ENCODE measurements at places on chromosomes 3 and 15. TPM values are rescaled to one million over a fixed set of nuclear protein-coding genes. Genes with fewer than 3 reads are reported as not detected.

DNA sequence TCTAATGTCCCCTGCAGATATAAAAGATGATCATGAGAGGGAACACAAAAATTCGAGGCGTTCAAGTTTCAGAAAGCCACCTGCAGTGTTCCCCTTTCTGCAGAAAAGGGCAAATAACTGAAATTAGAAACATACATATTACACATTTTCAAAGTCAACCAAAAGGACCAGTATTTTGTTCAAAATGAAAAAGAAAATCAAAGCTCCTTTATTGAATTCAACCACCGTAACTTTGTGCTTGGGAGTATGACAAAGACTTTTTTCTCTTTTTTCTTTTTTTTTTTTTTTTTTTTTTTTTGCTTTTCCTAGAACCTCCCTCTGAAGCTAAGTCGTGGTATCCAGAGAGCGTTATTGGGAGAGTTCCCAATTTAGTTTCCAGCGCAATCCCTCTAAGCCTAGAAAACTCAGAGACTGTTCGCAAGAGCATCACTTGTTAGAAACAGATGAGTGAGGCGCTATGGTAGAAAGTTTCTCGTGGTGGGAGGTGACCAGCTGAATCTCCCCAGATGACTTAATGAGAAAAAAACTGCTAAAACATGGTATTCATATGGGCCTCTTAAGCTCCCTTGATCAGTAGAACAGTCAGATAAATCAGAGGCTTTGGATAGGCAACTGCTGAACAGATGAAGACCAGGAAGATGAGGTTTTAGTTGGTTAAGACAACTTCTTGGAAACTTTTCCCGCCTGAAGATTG is 77.4 kb downstream of the MB21D2 start:
- no peak for DNase-seq

LMAN1L gene
- polyA plus RNA-seq = not detected

CAMK2N2 gene
- not detected for polyA plus RNA-seq

- no peak for DNase-seq
Observed at GRCh38 chr15:65603559-65603958, 7.4 kb downstream of the INTS14 start.

AHSG gene
- polyA plus RNA-seq = not detected

GRCh38 chr3:132800958-132801357 is 78.7 kb upstream of the NPHP3 start:
- peak; percentile 24 for DNase-seq

DNA sequence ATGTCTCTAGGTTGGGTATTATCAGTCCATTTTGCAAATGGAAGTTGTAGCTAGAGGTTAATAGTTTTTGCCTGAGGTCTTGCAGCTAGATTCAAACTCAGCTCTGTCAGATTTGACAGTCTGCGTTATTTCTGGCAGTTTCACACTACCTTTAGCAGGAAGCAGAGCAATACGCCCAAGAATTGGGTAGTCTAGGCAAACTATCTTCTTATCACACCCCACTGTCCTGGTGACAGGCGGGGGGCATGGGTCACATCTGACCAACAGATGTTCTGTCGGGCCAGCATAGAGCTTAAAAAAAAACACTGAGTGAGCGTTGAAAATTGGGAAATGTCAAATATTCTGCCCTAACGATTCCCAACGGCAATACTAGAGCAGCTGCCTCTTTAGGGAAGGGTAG is 5.7 kb downstream of the GPR160 start:
- no peak for DNase-seq

GRCh38 chr3:122689587-122689986 is 8.9 kb downstream of the PARP14 start:
- no peak for DNase-seq

- no peak for DNase-seq
Observed at GRCh38 chr15:63040954-63041353, 1.6 kb upstream of the TPM1 start.

DNA sequence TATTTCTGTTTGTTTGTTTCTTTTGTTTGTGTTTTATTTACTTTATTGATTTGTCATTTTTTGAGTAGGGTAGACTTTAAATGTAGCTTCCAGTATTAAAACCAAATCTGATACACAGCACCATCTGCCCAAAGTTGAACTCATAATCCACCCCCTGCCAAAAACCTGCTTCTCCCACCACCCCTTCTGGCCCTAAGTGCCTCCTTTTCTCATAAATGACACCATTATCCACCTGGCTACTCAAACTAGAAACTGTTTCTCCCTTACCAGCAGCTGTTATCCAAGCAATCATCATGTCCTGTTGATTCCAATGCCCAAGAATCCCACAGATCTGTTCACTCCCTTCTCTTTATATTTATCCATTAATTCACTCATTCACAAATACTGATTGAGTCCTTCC is 21.8 kb upstream of the PTX3 start:
- DNase-seq = no peak

DNA sequence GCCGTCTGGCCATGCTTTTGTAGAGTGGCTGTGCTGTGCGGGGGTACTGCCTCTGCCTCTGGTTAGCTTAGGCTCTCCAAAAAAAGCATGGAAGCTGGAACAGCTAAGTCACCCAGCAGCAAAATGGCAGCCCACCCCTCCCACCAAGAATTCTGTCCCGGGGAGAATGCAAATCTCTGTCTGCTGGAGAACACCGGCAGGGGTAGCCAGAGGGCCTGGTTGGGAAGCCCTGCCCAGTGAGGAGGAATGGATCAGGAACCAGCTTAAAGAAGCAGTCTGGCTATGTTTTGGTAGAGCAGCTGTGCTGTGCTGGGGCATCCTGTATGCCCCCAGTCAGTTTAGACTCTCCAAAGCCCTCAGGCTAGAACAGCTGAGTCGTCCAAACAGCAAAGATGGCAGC is 56.2 kb upstream of the PTPRG start:
- DNase-seq = no peak

C3orf33 gene
- 2.3 TPM for polyA plus RNA-seq

- DNase-seq = peak; percentile 21
Observed at GRCh38 chr3:174891524-174892203, 32.5 kb downstream of the NAALADL2 start.

- DNase-seq = no peak
Observed at GRCh38 chr3:73901686-73902085, 276.9 kb upstream of the PDZRN3 start.

DNA sequence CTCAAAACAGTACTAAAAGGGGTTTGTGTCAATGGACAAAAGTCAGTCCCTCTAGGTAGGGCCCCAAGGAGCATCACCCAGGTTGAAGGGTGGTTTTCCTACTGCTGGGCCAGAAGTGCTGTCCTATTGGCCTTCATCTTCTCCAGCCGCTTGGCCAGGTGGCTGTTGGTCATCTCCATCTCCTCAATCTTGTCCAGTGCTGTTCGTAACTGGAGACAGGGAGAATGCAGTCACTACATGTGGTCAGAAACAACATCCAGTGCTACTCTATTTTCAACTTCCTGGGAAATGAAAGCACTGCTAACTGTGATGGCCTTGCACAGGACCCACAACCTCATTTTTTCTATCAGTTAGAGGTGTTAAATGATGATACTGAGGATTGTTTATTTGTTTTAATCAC is 60.4 kb downstream of the MLH1 start:
- no peak for DNase-seq

PPM1L gene
- polyA plus RNA-seq = 0.35 TPM

TMEM207 gene
- polyA plus RNA-seq = not detected

GRAMD2A gene
- 0.08 TPM for polyA plus RNA-seq

GPR171 gene
- not detected for polyA plus RNA-seq

DNA sequence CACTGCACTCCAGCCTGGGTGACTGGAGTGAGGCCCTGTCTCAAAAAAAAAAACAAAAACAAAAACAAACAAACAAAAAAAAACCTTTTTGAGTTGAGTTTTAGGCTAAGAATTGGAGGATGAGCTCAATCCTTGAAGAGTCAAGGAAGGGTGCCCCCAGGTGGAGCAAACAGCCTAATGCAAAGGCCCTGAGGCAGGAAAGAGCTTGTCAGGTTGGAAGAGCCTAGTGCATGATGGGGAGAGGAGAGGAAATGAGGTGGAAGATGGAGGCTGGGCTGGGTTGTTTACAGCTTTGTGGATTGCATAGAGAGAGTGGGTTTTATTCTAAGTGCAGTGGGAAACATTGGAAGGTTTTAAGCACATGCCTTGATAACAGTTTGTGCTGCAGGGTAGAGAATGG is 2.1 kb upstream of the SNX22 start:
- DNase-seq = no peak

- no peak for DNase-seq
Observed at GRCh38 chr3:39168156-39168780, 14.9 kb upstream of the CSRNP1 start.

GRK7 gene
- polyA plus RNA-seq = not detected

DNA sequence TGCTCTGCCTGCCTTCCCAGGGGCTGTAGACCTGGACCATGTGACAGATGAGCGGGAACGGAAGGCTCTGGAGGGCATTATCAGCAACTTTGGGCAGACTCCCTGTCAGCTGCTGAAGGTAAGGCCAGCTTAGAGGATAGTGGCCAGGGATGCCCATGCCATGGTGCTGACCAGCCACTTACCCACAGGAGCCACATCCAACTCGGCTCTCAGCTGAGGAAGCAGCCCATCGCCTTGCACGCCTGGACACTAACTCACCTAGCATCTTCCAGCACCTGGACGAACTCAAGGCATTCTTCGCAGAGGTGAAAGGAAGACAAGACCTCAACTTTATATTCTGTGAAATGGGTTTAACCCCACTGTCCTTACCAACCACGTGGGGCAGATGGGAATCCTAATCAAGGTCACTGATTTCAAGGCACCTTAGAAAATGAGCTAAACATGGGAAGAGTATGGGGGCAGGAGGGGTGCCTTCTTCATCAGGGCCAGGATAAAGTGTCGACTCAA is 26.7 kb downstream of the NBEAL2 start:
- DNase-seq = no peak

GRCh38 chr3:9986230-9986725 is 363 bp downstream of the EMC3 start:
- no peak for DNase-seq

SCN11A gene
- 0.06 TPM for polyA plus RNA-seq

DNA sequence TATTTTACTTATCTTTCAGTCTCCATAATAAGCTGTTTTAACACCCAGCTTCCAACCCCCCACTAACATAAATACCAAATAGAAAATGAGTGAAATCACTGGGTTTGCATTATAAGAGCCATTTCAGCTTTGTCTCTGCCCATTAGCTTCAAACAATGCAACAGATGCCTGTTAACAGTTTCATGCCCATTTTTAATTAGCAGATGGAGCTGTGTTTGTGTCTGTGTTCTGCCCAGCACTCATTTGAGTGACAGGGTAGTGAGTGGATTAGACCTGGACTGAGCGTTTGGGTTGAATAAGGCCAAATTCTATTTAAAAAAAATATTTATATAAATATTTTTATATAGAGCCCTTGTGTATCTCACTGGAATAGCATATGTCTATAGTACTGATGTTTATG is 7.4 kb downstream of the RAB8B start:
- DNase-seq = no peak

OXTR gene
- 0.08 TPM for polyA plus RNA-seq

DNA sequence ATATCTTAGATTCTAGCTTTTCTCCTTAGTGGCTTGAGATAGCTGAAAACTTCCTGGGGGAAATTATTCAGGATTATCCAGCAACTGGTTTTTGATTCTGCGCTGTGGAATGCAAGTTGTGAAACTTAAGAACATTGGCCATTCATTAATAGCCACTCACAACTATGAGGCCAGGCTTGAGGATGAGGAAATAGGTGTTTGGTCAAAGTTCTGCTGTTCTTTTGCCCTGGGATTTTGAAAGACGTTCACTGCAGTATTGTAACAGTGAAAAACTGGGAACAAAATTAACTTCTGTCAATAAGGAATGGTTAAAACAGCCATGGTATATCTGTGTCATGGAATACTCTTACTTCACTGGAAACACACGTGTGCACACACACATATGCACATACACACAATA is 44.1 kb downstream of the CTXND1 start:
- no peak for DNase-seq

RNU5B-1 gene
- polyA plus RNA-seq = not detected

GAP43 gene
- not detected for polyA plus RNA-seq

OR4F15 gene
- not detected for polyA plus RNA-seq

DNA sequence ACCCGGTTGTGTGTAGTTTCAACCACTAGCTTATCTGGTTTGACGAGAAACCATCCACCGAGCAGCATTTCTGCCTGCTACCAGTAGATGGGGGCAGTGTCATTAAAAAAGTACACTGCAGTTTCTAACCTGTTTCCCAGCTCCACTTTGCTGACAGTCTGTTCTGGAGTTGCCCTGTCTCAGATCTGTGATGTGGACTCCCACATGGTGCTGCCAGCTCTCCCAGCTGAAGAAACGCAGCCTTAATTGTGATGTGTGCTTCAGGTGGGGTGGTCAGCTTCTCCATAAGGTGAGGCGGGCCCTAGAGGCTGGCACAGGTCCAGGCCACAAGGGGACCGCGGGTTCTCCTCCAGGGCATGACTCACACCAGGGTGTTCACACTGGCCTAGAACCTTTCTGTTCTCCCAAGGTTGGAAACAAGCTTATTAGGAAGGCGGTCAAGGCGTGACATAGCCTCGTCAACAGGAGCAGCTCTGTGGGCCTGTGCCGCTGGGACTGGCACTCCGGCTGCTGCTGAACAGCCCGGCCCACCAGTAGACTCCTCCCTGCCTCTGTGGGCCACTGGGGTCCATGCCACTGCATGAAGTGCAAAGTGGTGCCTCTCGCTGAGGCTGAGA is 2.9 kb upstream of the FAM43A start:
- DNase-seq = peak; percentile 89

TRIM71 gene
- 0.02 TPM for polyA plus RNA-seq

DNA sequence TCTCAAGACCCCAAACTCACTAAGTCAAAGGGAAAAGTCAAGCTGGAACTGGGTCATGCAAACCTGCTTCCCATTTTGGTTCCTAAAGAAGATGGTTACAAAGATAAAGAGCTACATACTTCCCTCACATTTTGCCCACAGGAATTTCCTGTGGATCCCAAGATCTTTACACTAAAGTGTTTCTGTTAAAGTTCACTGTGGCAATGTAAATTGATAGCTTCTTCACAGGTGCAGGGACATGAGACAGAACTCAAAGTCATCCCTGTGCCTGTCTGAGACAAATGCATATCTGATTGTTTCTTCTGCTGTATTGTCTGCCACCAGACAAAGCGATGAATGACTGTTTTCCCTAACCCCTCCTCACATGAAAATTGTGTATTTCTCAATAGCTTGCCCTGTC is 567.8 kb downstream of the ZIC1 start:
- DNase-seq = no peak

Measured in endothelial cell of umbilical vein (primary cell).